ENCODE measurements at places on chromosomes 5 and 9.

- DNase-seq, result no peak
These were observed 17.9 kb downstream of the TRUB2 start for GRCh38 chr9:128304136-128304970.

GRCh38 chr5:60668686-60669304, 31.2 kb downstream of the DEPDC1B start:
- no peak for DNase-seq

GRCh38 chr5:175556794-175557193, 78.4 kb downstream of the SFXN1 start:
- no peak for DNase-seq

GRCh38 chr5:168528521-168529373, at the start of gene FBLL1:
FBLL1 (plus strand) TSS chr5:168529305; CDS start chr5:168529505, 200 bp downstream.
- no peak for DNase-seq

DNA sequence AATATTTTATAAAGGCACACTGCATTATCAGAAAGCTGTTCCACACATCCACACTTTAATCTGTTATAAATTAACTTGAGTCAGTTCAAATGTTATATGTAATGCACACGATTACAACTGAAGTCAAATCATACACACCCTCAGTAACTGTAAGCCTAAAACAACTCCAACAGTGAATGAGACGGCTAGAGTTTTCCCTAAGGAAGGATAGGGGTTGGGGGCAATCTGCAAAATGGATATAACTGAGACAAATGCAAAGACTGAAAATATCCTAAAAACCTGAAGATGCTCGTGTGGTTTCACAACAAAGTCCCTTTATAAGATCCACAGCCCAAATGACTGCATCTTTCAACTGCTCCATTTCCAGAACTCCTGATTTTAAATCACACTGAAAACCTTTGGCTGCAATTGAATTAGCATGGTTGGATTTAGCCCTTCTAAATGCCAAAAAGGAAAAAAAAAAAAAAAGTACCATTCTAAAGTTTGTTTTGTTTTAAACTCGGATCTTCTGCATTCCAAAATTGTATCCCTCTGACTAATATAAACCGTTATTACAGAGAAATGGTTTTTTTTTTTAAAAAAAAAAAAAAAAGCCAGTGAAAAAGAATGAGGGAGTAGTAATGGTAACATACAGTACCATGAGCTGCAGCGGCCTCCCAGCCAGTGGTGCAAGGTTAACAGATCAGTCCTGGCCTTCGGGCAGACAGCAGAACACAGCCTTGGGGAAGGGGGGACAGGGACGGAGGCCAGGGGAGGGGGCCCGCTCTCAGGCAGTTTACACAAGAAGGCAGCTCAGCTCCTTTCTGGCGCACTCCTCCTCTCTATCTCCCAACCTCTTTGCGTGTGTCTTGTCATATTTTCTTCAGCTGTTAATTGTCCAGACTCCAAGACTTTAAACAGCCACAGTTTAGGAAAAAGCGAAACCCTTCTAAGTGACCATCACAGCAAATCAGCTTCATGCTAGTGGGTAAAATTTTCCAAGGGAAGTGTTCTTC, 166.1 kb downstream of the BNC2 start:
- no peak for DNase-seq

DNA sequence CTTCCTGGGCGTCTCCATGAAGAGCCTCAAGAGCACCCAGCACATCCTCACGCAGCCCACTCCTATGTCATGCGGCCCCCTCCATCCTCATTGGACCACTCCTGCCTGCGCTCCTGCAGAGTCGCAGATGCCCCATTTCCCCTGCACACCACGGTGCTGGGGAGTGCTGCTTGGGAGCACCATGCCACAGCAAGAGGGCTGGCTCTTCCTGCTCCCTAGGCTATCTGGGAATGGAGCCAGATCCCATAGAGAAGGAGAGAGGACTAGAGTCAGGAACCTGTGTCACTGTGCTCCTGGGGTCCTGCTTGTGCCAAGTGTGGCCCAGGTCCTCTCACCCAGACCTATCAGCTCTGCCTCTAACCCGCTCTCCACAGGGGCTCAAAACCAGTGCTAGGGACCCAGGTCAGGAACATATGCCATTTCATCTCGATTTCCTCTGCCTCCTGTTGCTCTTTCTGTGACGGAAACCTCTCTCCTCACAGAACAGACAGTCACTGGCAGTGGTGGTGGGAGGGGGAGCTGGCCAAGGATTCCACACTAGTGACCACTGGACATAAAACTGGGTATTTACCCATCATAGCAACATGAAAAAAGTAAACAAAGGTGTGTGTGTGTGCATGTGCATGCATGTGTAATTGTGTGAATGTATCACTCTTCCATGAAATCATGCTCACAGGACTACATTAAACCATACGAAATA, 178.4 kb downstream of the TTLL11 start:
- DNase-seq, result no peak

DNA sequence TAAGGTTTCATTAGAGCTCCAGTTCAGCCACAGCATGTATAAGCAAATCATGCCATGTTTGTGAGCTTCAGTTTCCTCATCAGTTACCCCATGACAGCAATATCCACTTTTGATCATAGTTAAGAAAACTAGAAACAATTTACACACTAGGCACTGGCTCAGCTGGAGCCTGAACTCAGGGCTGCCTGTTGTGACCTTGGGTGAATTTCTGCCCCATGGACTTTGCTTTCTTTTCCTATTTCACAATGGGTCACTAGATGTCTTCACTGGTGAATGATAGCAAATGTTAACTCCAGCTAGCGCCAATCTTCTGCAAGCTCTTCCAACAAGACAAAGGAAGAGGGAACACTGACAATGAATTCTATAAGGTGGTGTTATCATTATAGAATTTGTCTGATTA, 233.3 kb upstream of the TRIM32 start:
- DNase-seq, result no peak

GRCh38 chr5:4212071-4212739, 616.6 kb downstream of the IRX1 start:
- DNase-seq, result no peak

DNA sequence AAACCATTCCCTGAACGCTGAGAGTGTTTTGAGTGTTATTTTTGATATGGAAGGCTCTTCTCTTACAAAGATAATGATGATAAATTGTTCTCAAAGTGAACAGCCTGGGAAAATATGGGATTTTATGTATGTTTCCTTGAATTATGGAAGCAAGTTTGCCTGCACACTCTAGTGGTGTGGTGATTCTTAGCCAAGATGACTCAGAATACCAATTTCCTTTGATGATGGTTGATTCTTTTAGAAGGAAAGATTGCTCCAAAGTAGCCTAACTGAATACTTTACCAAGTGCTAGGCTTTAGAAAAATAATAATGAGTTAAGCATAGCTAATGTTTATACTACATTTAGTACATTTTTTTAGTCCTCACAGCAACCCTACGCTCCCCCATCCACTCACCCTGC, 243.4 kb downstream of the EBF1 start:
- DNase-seq, result no peak

GRCh38 chr5:2619216-2619615, 132.3 kb downstream of the IRX2 start:
- DNase-seq, result no peak

- DNase-seq, result no peak
These were observed 45.3 kb upstream of the RASEF start for GRCh38 chr9:83108208-83108607.

GRCh38 chr9:20618361-20618802, 3.9 kb downstream of the MLLT3 start:
- DNase-seq, result no peak

Data from amniotic stem cell (primary cell).